ENCODE measurements at places on chromosomes 16 and 17.

DNA sequence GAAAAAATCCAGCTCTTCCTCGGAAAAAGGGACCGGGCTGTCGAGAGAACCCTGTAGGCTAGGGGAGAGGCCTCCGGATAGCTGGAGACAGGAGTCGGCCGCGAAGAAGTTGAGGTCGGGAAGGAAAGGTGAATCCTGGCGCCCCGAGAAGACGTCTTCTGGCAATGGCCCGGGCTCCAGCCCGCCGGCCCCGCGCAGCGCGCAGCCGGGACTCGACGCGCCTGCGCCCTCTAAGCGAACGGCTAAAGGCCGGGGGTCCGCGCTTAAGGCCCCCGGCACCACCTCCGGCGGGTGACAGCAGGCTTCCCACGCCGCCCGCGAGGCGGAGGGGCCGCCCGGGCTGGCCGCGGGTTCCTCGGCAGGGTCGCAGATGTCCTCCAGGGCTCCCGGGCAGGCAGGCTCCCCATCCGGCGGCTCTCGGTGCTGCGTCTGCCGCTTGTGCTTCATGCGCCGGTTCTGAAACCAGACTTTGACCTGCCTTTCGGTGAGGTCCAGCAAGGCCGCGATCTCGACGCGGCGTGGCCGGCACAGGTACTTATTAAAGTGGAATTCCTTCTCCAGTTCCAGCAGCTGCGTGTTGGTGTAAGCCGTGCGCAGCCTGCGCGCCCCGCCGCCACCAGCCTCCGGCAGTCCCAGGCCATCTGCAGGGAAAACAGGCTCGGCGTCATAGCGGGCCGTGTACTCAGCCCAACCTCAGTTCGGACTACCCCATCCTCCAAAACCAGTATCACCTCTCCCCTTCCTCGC lies 1.6 kb downstream of the HOXB2 start:
- DNase-seq, result peak; percentile 66

GRCh38 chr17:72146371-72146770 lies 25.6 kb downstream of the SOX9 start:
- DNase-seq, result no peak

- DNase-seq, result no peak
Observed at GRCh38 chr17:15496735-15497670, 29.6 kb upstream of the CDRT4 start.

DNA sequence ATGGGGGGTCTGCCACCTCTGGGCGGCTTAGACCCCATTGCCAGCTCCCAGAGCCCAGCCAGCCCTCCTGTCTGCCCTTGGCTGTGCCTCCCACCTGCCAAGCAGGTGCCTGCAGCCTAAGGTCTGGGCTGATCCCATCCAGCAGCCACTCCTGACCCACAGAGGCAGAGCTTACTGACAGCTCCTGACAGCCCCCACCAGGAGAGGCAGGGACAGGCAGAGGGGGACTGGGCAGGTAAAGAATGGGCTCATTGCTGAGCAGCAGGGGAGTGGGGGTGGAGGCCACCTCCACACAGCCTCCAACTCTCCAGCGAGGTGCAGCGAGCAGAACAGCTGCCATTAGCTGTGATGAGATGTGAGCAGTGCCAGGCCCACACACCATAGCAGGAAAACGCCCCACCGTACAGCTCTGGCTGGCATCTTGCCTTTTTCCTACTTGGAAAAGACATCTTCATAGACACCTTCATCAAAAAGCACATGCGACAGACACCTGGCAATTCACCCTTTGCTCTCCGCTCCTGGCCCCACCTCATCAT lies 164.4 kb downstream of the C16orf78 start:
- DNase-seq, result no peak

GRCh38 chr16:10383626-10384025 lies 2.2 kb upstream of the ATF7IP2 start:
- DNase-seq, result no peak

DNA sequence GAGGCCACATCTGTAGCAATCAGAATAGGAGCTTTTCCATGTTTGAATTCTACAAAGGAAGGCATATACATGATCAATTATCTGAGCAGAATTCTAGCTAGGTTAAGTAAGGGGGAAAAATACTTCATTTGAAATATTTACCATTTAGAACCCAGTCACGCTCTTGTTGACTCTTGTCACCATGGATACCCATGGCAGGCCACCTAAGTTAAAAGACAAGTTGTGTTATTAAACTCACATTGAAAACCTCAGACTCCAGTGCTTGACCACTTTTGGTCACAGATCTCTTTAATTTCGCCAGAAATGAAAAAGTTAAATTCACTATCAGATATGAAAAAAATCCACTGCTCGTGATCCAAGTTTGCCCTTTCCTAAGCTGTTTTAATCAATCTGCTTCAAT lies 4.1 kb downstream of the DDX5 start:
- DNase-seq, result no peak

DNA sequence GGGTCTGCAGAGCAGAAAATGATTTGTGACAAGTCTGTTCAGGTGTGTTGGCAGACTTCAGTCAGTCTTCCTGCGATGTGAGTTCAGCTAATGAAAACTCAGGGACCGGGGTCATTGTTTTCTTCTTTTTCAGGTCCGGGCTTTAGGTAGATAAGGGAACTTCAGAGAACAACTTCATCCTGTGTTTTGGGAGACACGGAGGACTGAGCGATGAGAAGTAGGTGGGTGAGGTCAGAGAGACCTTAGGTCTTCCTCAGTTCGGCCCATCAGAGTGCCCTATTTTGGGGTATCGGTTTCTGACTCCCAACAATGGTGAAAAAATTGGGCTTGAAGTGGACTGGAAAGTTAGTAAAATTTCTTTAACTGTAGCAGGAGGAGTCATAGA lies 88.9 kb upstream of the ATF7IP2 start:
- DNase-seq, result no peak

- DNase-seq, result no peak
Observed at GRCh38 chr17:41539071-41539492, 11.0 kb upstream of the KRT19 start.

- DNase-seq, result peak; percentile 100
Observed at GRCh38 chr17:63549946-63550816, at the start of gene DCAF7. TSS of gene DCAF7 (plus strand) at chr17:63550477. CDS start at chr17:63550678, 201 bp downstream.

- no peak for DNase-seq
Observed at GRCh38 chr16:61929776-61930175, 106.5 kb downstream of the CDH8 start.

DNA sequence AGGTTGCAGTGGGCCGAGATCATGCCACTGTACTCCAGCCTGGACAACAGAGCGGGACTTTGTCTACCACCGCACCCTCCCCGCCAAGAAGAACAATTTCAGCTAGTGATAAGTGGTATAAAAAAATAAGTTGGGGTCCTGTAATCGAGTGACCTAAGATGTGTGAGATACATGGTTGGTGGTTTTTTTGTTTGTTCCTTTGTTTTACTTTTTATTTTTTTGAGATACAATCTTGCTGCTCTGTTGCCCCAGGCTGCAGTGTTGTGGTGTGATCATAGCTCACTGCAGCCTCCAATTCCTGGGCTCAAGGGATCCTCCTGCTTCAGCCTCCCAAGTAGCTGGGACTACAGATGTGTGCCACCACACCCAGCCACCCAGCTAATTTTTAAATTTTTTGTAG lies 58.7 kb downstream of the PITPNC1 start:
- DNase-seq, result no peak

DNA sequence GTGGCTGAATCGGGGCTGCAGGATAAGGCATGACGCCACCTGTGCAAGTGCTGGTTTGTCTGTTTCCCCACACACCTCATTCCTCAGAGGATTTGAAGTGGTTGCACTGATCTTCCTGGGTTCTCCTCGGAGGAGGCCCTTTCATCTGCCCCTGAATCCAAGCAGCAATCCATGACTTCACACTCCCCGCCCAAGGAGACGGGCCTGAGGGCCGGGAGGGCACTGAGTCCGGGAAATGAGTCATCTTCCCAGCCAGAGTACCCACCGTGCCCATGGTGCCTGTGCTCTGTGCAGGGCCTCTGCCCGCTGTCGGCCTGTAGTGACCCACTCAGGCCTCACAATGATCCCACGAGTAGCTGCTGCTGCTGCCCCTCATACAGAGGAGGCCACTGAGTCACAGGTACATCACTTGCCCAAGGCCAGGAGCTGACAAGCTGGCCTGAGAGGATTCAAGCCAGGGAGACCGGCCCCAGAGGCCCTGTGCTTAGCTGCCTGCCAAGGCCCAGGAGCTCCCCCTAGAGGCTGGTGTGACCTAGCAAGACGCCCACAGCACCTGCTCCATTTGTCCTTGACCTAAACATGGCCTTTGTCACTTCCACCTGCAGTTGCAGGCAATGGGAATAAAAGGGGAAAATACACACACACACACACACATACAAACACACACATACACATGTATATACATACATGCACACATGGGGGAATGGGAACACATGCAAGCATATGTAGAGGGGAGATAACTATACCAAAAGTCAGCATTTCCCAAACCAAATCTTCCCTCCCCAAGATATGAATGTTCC lies 240.0 kb downstream of the C16orf95 start:
- peak; percentile 57 for DNase-seq

- peak; percentile 68 for DNase-seq
Observed at GRCh38 chr17:1709403-1709951, 700 bp downstream of the TLCD2 start.

DNA sequence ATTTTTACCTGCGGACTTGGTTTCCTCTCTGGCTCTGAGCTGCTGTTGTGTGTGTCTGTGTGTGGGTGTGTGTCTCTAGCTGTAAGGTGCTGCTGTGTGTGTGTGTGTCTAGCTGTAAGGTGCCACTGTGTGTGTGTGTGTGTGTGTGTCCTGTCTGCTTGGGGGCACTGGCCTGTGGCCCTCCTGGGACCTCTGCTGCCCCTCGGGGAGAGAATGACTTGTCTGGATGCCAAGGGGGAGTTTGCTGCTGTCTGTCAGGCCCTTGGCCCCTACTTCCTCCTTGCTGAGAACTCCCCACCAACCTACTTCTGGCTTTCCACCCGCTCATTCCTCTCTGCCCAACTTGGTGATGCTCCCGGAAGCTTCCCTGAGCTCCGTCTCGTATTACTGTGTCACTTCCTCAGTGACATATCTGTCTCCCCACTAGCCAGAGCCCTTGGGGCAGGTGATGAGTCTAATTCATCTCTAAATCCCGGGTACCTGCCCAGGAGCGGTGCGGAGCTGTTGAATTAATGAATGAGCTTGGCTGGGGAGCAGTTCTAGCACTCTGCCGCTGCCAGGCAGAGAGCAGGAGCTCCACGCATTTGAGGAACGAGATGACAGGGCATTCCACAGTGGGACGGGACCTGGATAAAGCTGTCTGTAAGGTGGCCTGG lies 3.5 kb upstream of the LASP1NB start:
- DNase-seq, result no peak

- no peak for DNase-seq
Observed at GRCh38 chr16:22688463-22688862, 125.5 kb upstream of the HS3ST2 start.
